ENCODE measurements at places on chromosomes 16 and 17.

DNA sequence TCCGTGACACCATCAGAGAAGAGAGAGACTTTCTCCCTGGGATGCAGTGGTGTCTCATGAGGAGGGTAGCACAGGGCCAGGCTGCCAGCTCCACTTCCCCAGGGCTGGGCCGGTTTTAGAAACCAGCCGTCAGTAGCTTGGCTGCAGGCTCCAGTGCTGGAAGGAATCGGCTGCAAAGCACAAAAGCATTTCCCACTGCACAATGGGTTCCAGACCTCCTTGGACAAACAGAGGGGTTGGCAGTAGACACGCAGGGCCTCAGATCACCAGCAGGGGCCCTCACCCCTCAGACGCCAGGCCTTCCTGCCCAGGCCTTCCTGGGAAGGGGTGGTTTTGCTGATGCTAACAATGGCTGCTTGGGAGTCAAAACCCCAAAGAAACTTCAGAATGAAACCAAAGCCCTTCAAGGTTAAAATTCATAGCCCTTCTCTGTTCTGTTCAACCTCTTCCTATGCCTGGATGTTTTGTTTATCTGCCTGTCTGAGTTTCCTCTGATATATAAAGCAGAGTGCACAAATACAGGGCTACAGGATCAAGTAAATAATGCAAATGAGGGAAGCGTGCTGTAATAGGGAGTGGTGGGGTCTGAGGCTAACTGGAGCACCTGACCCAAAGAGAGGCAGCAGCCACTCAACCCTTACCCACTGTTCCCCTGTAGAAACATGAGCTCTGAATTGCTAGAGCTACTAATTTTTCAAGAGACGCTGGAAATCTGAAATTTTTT lies 26.2 kb downstream of the TEKT5 start:
- DNase-seq, result no peak

- DNase-seq, result no peak
Measured at GRCh38 chr17:81541123-81541522, 11.0 kb downstream of the FAAP100 start.

GRCh38 chr17:43018008-43018853 lies 4.0 kb downstream of the VAT1 start:
- peak; percentile 61 for DNase-seq

GRCh38 chr17:75159196-75160031 lies 5.1 kb upstream of the JPT1 start:
- DNase-seq, result no peak

- no peak for DNase-seq
Measured at GRCh38 chr16:84087466-84088151, 29.1 kb downstream of the MBTPS1 start.

DNA sequence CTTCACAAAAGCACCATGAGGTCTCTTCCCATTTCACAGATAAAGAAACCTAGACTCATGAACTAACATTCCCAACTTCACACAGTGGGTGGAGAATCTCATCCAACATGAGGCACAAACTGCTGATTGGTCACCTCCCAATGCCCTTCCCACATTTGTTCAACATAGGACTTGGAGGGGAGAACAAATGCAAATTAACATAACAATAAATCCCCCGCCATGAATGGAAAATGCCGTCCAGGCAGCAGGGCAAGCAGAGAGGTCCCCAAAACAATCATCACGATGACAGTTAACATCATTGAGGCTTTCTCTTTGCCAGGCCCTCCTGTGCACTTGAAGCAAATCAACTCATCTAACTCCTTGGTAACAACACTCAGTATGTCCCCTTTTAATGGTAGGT lies 185.3 kb downstream of the TMEM132E start:
- no peak for DNase-seq

- no peak for DNase-seq
Measured at GRCh38 chr17:64460955-64461354, 12.0 kb downstream of the MILR1 start.

DNA sequence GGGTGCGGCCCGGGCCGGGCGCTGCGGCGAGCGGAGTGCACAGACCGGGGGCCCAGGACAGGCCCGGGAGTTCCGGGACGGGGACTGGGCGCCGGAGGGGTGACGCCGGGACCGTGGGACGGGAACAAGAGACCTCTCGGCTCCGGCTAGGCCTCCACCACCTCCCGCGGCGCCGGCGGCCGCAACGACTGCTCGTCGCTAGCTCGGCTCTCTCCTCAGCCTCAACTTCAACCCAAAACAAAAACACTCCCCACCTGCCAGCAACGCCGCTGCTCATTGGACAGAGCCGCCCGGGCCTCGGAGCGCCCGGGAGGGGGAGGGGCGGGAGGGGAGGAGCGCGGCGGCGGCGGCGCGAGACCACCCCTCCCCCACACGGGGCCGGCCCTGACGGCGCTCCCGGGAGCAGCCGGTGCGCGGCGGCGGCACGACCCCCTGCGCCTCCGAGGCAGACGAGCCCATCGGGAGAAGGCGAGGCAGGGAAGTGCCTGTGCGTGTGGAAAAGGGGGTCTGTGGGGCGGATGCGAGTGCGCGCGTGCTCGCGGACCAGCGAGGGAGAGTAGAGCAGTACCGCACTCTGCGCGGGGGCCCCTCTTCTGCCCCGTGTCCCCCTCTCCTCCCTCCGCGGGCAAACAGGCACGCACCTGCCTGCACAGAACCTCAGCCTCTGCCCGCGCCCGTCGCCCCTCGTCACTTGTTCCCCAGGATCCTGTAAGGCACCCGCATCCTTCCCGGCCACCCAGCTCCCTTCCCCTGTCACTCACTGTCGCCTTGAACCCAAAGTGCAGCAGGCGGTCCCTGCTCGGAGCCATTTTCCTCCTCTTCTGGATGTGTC lies at the start of gene FBXL20:
TSS of gene FBXL20 (minus strand) at position 215 of the 832 bp plus-strand sequence. CDS start 224 bp downstream, outside the sequence.
- DNase-seq, result peak; percentile 95

DNA sequence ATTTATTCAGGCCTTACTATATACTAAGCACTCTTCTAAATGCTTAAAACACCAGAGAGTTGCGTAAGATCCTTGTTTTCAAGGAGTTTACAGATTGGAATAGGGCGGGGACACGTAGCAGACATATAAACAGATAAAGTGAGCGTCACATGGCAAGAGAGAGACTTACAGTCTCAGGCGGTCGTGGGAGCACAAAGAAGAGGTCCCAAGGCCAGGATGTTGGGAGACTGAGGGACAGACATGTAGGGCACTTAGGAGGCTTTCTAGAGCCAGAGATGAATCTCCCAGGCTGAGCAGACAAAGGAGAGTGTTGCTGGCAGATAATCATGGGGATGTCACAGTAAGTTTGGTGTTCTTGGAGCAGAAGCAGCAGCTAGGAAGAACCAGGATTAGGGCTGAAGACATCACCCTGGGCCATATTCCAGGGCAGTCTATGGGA lies 119.1 kb upstream of the ANKFN1 start:
- no peak for DNase-seq

DNA sequence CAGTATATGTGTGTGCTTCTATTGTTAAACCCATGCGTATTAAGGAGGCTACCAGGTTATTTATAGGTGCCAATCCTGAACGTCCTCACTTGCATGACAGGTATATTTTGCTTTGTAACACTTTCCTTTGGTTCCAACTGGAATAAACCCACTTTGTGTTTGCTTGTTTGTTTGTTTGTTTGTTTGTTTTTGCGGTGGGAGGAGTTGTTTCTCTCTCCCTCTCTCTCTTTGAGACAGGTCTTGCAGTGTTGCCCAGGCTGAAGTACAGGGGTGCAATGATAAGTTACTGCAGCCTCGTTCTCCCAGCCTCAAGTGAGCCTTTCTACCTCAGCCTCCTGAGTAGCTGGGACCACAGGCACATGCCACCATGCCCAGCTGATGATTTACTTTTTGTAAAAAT lies 28.7 kb downstream of the NACA2 start:
- DNase-seq, result no peak

DNA sequence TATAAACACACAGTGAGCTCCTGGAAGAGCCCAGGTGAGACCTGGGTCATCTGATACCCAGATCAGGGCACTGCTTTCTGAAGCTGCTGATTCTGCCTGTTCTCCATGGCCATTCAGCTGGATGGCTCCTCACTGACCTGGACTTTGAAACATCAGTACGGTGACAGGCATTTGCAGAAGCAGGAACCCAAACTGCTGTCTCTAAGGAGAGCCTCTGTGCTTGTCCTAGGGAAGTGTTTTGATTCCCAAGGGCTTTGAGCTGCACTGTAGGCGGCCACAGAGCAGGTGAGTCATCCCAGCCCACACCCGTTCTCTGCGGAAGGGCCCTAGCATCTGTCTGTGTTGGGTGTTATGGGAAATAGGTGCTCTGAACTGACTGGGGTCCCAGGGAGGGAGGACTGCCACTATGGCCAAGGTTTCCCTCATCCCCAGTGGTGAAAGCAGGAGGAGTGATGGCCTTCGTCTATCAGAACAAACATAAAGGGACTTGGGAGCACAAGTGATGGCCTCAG lies 60.7 kb upstream of the ADCY9 start:
- no peak for DNase-seq

- DNase-seq, result peak; percentile 41
Measured at GRCh38 chr17:10737168-10737622, 7.4 kb upstream of the TMEM220 start.

- no peak for DNase-seq
Measured at GRCh38 chr17:45361976-45362375, 45.2 kb upstream of the MAP3K14 start.

DNA sequence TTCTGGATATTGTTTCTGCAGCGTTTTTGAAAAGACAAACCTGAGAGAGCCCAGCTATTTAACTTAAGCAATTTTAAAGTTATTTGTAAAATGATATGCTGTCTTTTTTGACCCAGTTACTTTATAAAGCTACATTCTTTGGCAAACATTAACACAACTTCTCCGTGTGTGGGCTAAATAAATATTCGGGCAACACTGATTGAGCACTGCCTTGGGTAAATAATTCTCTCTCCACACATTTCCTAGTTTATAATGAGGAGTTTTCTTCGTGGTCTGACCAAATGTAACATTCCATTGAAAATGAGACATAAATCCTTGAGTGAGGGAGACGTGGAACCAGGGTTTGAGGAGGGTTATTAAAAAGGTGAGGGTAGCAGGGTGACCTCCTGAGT lies 142.8 kb downstream of the WWOX start:
- no peak for DNase-seq

- no peak for DNase-seq
Measured at GRCh38 chr17:62867303-62867702, 59.2 kb upstream of the MARCHF10 start.

GRCh38 chr17:80291691-80292487 lies 31.2 kb downstream of the RNF213 start:
- no peak for DNase-seq

- DNase-seq, result no peak
Measured at GRCh38 chr17:55726440-55726839, 3.8 kb upstream of the TMEM100 start.

- no peak for DNase-seq
Measured at GRCh38 chr17:76046064-76046463, 19.0 kb upstream of the EVPL start.
